Right atrium auricular region (tissue), 2 donors: ENCODE measurements at places on chromosomes 4 and X.
A peak's percentile ranks its signal among the peaks of the same experiment; 100 is the strongest.

DNA sequence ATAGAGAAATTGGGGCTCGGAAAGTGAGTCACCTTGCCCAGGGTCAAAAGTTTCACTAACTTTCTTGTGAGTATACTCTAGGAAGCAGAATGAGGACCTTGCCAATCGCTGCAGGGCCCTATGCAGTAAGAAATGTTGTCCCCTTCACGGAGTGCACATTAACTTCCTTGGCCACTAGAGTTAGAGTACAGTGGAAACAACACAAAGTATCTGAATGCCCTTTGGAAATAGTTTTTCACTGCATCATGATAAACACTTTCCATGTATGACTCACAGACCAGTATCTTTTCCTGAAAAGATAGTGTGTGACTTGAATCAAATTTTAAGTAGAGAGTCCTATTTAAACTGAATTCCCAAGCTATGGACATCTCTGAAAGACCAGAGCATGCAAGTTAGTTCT lies 45.5 kb upstream of the STK26 start:
- no peak for DNase-seq

- no peak for DNase-seq
These were observed 65.9 kb downstream of the ATP10D start for GRCh38 chr4:47550899-47551548.

DNA sequence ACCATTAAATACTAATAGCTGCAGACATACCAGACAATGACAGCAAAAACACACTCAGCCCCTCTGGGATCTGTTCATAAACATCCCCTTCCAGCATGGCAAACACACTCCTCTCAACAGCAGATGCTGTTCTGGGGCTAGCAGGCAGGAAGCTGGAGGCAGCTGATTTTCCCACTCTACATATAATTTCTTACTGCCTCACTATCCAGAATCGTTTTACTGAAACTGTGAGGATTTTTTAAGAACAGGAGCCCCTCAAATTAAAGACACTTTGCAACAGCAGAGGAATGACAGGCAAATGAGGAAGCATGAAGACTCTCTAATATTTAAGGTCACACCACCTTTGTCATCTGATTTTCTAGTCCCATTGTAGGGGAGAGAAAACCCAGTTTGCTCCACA lies 2.2 kb downstream of the MAPK10 start:
- DNase-seq = no peak

DNA sequence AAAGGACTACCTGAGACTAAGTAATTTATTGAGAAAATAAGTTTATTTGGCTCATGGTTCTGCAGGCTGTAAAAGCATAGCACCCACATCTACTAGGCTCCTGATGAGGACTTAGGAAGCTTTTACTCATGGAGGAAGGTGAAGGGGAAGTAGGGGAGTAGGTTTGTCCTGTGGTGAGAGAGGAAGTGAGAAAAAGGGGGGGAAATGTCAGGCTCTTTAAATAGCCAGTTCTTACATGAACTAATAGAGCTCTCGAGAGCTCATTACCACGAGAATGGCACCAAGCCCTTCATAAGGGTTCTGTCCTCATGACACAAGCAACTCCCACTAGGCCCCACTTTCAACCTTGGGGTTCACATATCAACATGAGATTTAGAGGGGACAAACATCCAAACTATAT lies 125.5 kb upstream of the NRK start:
- no peak for DNase-seq

GRCh38 chr4:49002931-49003330 lies 16.9 kb downstream of the CWH43 start:
- no peak for DNase-seq

DNA sequence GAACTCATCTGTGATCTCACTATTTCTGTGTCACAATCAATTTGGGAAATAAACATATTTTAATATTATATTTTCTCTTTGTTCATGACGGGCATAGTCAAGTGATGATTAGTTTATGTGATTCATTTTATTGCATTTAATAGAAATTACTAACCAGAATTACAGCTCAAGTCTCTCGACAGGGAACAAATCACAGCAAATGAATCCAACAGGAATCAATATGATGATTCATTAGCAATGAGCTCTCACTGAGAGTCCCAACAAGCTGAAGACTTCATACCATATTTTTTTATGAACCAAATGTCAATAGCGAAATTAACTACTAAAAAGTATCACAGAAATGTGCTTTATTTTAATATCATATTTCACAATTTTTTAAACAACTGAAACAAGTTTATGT lies 649.7 kb downstream of the GRID2 start:
- DNase-seq = no peak

DNA sequence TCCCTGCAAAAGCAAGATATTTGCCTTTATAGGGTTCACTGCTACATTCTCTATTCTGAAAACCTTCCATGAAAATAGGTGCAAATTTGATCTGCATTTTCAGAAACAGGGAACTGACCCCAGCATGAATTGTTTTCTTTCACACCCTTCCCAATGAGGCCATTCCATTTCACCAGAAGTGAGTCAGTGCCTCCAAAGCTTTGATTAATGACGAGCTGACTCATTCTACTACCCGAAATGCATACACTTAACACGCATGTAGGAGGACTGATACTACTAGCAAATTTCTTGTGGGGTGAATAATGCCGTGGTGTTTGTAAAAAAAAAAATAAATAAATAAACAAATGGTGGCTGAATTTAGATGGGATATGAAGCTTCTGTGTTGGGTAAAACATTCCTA lies 146.9 kb upstream of the FGF13 start:
- DNase-seq = no peak

GRCh38 chrX:120087289-120088017 lies 10.0 kb upstream of the RHOXF2B start:
- DNase-seq = no peak

DNA sequence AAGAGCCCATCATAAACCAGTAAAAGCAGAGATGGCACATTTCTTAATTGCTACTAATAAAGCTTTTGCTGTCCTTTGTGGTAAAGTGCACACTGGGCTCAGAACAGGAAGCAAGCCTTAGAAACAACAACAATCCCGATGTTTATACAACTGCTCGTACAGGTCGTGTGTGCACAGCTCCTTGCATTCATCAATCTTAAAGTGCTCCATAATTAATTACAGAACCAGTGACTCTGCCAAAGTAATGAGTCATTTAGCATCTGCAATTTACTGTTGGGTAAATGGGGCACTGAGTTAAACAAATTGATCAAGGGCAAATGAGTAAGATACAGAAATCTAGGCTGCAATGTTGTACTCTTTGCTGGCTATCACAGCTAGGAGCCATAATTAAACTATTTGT lies 61.3 kb upstream of the TXK start:
- DNase-seq = no peak

GRCh38 chr4:54255881-54256280 lies 26.8 kb downstream of the PDGFRA start:
- no peak for DNase-seq

DNA sequence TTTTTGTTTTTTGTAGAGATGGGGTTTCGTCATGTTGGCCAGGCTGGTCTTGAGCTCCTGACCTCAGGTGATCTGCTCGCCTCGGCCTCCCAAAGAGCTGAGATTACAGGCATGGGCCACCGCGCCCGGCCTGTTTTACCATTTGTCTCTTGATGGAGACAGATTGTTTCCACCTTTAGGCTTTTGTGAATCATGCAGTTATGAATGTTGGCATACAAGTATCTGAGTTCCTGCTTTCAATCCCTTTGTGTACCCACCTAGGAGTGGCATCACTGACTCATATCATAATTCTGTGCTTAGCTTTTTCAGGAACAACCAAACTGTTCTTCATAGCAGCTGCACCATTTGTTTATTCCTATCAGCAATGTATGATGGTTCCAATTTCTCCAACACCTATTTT lies 20.2 kb upstream of the MGST2 start:
- DNase-seq = no peak

- DNase-seq = no peak
These were observed 1099.4 kb upstream of the SLIT2 start for GRCh38 chr4:19152264-19152663.

- DNase-seq = no peak
These were observed 38.4 kb upstream of the RASL11B start for GRCh38 chr4:52823702-52824092.

DNA sequence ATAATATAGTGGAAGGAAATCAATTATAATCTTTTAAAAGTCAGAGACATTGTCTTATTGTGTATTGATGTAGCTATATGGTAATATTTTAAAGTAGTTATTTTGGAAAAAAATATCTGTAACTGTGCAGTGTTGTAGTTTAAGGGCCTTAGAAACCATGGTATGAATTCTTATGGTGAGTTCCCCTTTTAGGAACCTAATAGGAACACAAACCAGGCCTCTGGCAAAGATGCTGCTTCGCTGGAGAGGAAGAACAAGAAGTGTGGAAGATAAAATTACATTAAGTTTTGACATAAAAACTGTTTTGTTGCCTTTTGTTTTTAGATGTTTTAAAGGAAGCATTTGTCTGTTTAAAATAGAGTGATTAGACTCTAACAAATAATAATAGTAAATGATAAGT lies 10.9 kb upstream of the TMPRSS11D start:
- DNase-seq = no peak

- DNase-seq = no peak
These were observed 131.3 kb downstream of the IL1RAPL2 start for GRCh38 chrX:104697294-104697693.

- no peak for DNase-seq
These were observed 120.0 kb upstream of the GLRA2 start for GRCh38 chrX:14409341-14409740.

- no peak for DNase-seq
These were observed 32.9 kb downstream of the EREG start for GRCh38 chr4:74397748-74398426.

- peak; percentile 61 for DNase-seq
These were observed 1.1 kb downstream of the KLHL15 start for GRCh38 chrX:24025741-24026403.

DNA sequence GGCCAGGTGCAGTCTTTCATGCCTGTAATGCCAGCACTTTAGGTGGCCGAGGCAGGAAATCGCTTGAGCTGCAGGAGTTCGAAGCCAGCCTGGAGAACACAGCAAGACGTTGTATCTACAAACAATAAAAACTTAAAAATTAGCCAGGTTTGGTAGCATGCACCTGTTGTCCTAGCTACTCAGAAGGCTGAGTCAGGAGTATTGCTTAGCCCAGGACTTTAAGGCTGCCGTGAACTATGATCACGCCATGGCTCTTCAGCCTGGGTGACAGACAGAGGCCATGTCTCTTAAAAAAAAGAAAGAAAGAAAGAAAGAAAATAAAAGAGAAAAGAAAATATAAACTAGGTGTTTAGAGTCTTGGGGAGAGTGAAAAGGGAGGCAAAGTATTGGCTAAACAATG lies 96.4 kb upstream of the PDE5A start:
- DNase-seq = no peak

DNA sequence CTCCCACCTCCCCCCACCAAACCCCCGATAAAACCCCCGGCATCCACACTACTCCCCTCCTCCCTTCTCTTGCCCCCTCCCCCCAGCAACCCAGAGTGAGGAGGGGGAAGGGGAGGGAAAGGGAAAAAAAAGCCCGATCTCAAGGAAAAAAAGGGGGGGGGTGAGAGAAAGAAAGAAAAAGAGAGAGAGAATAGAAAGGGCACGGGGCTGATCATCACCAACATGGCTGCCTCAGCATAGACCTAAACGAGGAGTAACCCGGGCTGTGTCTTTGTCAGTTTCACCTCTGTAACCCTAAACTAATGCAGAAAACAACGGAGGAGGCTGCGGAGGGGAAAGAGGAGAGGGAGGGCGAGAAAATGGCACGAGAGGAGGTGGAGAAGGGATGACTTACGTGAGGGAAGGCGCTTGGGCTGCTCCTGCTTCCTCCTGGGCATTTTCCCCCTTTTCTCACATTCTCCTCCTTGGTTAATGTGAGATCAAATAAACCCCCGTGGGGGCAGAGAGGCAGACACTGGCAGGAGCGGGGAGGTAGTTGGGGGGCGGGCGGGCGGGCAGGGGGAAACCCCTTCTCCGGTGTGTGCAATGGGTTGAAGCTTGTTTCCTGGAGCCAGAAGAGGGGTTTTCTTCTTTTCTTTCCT lies 532 bp downstream of the ZNF827 start:
- DNase-seq = no peak

DNA sequence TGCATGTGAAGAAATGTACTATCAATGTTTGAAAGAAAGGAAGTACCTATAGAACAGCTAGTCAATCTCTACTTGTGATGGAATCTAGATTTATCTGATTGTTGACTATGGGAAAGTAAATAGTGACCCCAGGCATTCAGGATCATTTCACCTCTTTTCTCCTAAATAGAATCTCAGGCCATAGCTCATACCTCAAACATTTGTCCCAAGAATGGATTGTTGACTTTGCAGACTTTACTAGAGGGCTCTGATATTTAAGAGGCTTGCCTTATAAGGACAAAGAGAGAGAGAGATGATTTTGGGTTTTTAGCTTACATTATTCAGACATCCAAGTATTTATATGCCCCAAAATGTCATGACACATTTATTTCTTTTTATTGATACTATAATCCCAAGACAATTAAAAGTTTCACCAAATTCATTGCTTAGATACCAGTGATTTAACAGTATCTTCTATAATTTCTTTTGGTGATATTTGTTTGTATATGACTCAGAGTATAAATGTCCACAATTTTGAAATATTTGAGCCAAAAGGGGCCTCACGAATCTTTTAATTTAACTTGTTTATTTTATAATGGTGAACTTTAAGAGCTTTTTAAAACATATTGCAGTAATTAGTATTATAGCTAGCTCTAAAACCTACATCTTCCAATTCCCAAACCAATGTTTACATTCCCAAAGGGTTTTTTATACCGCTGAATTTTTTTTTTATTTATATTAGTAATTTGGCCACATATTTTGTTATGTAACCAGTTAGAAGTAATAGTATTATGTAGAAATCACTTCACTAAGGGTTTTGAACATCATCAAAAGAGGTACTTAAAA lies 614.1 kb downstream of the PCDH7 start:
- DNase-seq = no peak

DNA sequence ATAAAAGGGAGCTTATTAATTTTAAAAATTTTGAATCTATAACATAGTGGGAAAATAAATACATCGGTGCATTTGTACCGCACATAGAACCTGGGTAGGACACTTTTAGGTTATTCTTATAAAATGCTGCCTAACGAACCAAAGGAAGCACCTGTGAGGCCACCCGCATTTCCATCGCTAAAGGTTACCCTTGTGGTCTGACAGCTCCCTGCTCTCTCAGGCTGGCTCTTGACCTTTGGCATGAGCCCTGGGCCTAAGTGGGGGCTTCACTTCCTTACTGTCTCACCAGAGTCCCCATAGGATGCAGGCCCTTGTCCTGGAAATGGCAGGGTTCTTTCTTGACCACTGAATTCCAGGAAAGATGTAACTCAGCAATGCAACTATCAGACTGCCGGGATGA lies 46.0 kb downstream of the HADH start:
- no peak for DNase-seq

DNA sequence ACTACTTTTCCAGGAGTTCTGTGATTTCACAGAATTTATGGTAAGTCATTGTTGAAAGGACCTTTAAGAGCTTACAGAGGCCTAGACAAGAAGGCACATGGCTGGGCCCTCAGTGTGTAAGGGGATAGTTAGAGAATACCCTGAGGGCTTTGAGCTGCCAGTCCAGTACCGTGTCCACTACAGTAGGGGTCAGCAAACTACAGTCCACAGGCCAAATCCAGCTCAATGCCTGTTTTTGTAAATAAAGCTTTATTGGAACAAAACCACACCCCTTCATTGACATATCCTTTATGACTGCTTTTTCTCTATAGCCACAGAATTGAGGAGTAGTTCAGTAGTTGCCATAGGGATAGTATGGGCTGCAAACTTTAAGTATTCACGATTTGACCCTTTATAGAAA lies 176.2 kb downstream of the MID1 start:
- DNase-seq = no peak
